Fibroblast of the aortic adventitia (primary cell): ENCODE measurements at places on chromosomes 3 and 15.

DNA sequence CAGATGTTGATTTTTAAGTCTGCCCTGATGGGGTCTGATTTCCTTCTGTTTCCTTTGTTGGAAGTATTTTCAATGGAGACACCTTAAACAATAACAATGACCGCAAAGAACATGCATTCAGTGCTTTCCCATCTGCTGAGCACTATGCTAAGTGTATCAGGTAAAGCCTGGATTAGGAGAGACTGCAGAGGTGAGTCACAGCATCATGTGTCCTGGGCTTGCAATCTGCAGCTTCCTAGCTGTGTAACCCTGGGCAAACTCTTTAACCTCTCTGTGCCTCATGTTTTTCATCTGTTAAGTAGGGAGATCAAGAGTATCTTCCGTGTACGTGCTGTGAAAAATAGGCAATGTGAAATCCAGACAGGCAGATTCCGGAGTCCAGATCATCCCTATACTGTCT, 13.3 kb upstream of the CHRNB4 start:
- no peak for DNase-seq

GRCh38 chr3:27089645-27090044, 279.5 kb downstream of the NEK10 start:
- DNase-seq = no peak

- DNase-seq = no peak
Measured at GRCh38 chr3:119536757-119537156, 22.7 kb downstream of the CD80 start.

DNA sequence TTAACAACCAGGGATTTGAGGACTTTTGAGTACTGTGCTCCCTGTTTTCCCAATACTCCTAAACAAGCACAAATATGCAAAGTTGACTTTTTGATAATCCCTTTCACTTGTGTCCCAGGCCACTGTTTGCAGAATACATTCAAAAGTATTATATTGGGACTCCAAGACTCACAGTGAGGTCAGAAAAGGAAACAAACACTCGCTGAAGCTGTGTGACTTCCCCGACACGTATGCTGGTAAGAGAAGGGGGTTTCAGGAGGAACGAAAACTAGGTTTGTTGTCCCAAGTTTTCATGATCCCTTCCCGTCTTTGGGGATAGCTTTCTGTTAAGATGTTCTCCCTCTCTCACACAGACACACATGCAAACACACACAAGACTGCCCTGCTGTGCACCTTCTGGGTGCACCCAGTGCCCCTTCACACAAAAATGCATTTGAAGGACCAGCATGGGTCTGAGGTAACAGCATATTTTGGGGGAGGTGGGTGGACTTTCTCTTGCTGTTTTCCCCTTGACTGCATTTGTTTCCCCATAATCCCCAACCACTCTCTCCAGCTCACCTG, 225.2 kb upstream of the PRICKLE2 start:
- no peak for DNase-seq

DNA sequence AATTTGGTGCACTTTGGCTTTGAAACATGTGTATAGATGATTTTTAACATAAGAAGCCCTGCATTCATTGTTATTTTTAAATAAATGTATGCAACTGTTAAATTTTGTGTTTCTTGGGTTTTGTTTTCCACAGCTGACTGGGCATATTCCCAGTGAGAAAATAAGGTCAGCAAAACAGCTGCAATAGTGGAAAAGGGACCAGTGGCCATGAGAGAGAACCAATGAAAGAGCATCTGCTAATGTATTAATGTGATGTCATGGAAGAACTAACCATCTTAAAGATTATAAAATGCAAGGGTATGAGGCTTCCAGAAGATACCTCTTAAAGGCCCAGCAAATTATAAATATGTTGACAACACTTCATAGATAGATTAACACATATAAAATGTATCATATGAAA, 31.0 kb upstream of the KBTBD12 start:
- DNase-seq = no peak

GRCh38 chr3:187319699-187320302, 28.3 kb upstream of the MASP1 start:
- DNase-seq = peak; percentile 73

DNA sequence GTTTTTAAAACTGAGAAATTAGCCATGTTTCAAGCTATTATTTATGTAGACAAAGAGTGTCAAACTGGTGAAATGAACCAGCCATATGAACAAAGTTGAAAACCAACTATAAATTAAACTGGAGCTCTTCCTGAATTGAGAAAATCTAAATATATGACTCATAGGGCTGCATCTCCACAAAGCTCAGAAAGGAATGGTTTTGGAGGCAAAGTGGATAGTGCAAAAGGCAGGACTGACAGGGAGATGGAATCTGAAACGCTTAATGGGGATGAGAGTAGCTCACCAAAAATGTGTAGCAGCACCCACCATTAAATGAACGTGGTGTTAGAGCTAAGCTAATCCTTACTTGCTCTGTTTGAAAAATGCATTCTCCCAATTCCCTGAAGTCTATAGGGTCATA, 1066.0 kb downstream of the AGBL1 start:
- DNase-seq = no peak

DNA sequence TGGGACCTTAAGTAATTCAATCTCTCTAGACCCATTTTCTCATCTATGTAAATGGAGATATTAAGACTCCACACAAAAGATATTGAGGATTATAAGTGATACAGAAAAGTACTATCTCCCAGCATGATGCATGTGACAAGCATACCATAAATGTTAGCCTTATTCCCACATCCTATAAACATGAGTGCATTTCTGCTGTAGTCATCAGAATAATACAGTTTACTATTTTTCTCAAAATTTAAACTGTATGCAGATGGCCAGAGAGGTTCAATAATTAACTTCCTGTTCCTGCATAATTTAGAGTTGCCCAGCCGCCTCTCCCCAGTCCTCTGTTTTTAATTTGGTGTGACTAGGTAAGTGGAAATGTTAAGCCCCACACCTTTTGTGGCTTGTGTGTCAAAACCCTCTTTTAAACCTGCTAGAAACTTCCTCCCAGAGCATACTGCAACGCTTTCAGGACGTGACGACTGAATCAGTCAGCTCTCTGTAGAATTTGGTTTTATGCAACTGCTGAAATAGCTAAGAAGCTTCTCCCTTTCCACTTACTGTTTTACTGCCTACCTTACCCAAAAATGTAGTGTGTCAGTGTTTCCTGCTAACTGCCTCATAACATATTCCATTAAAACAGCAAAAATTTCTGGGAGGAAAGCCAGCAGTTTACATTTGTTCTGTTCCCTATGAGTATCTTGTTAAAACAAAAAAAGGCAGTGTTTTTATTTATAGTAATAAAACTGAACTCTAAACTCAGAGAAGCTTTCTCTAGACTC, 1037.9 kb downstream of the EPHA3 start:
- DNase-seq = no peak

- DNase-seq = no peak
Measured at GRCh38 chr3:154615471-154615870, 185.5 kb upstream of the GPR149 start.

DNA sequence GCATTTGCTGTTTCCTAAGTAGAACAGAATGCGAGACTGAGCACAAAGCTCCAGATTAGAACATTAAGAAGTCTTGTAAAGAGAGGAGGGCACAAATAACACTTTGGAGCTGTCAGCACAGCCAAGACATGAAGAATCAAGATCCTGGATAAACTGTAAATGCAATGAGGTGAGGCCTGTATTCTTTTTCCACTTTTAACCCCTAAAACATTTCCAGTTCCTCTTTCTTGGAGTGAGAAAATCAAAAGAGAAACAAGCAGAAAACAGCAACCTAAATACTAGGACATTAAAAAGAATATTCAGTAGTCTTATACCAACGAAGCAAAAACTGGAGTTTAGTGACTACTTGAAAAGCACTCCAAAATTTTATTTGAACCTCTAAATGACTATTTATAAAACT, 204.3 kb downstream of the ZBTB20 start:
- no peak for DNase-seq

DNA sequence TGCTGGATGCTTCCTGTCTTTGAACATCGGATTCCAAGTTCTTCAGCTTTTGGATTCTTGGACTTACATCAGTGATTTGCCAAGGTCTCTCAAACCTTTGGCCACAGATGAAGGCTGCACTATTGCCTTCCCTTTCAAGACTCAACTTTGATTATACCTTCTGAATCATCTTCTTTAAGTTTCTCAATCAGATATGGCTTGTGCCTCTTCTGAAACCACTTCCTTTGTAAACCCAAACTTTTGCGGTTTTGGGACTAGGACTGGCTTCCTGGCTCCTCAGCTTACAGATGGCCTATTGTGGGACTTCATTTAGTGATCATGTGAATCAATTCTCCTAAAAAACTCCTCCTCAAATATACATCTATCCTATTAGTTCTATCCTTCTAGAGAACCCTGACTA, 47.1 kb upstream of the CADPS start:
- DNase-seq = no peak
